ENCODE measurements at places on chromosomes 3 and 15.

- DNase-seq: no peak
Observed at GRCh38 chr3:38966811-38967692, 84.7 kb downstream of the SCN11A start.

GRCh38 chr3:73542136-73542535 lies 82.6 kb downstream of the PDZRN3 start:
- no peak for DNase-seq

GRCh38 chr3:197305854-197306253 lies 7.4 kb upstream of the DLG1 start:
- DNase-seq: peak; percentile 59

- no peak for DNase-seq
Observed at GRCh38 chr15:89317186-89317720, 17.4 kb downstream of the POLG start.

DNA sequence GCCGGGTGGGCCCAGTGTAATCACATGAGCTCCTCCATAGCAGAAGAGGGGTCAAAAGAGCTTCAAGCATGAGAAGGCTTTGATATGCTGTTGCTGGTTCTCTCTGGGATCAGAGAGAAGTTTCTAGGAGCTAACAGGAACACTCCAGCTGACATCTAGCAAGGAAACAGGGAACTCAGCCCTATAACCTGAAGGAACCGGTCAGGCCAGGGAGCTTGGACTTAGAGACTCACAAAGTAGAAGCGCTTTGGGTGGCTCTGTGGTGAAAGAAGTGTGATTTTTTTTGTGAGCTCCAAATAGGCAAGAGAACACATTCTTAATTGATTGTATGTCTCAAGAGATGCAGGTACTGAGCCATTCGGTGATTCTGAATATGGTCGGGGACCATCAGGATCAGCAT lies 26.2 kb upstream of the EPHB1 start:
- DNase-seq: no peak

DNA sequence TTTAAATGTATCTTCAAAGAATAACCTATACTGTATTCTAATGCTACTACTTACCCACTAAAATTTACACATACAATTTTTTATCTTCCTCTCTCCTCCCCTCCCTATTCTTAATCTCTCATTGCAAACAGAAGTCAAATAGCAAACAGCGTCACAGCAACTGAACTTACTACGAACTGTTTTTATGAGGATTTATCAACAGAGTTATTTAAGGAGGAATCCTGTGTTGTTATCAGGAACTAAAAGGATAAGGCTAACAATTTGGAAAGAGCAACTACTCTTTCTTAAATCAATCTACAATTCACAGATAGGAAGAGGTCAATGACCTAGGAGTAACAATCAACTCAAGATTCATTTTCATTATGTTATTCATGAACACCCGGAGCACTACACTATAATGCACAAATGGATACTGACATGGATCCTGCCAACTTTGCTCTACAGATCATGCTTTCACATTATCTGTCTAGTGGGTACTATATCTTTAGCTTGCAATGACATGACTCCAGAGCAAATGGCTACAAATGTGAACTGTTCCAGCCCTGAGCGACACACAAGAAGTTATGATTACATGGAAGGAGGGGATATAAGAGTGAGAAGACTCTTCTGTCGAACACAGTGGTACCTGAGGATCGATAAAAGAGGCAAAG lies 984 bp downstream of the FGF7 start:
- DNase-seq: no peak

DNA sequence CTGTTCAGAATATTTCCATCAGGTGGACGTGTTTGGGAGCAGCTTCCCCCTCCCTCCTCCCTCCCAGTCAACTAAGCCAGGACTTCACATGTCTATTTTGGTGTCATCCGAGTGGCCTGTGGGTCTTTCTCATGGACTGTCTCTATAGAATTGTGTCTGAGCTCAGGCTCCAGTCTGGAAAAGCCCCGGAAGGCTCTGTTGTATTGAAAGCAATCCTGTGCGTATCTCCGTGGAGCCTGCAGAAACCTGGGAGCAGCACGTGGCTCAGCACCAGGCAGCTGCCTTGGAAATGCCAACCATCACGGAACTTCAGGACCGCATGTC lies 25.2 kb downstream of the COLQ start:
- no peak for DNase-seq

GRCh38 chr3:186589856-186590579 lies 19.5 kb downstream of the DNAJB11 start:
- no peak for DNase-seq

GRCh38 chr15:63306492-63307073 lies 29.2 kb downstream of the APH1B start:
- DNase-seq: no peak

DNA sequence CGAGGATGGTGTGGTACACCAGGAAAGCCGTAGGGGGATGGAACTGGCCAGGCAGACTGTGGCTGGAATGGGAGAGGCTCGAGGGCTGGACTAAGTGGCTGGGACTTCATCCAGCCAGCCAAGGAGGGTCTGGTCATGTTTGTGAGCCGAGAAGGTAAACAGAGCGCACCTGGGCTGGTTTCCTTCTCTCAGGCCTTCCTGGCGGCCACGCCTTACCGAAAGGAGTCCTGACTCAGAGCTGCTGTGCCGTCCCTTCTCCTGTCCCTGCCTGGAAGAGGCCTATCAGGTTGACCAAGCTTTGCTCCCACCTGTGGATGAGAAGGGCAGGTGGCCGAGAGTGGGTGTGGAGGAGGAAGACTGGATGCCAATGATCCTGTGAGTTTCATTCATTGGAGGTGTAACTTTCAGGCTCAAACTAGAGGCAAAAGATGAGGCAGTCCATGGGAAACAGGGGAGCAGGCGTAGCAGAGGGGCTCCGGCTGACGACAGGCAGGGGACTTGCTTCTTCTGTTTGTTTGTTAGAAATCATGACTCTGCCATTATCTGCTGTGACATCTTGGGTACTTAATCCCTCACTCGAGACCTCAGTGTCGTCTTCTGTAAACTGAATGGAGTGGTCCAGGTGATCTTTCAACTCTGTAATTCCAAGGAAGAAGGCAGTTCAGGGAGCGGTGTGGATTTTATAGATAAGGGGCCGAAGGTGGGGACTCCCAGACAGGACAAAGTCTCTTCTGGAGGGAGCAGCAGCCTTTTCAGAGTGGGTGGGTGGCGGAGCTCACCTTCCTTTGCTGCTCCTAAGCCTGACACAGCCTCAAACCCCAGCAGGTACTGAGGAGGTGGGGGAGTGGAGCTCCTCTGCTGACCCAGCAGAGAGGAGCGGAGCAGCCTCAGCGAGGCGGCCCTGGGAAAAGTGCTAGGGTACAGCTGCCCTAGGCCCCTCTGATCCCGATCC lies 71.8 kb upstream of the GATM start:
- no peak for DNase-seq

DNA sequence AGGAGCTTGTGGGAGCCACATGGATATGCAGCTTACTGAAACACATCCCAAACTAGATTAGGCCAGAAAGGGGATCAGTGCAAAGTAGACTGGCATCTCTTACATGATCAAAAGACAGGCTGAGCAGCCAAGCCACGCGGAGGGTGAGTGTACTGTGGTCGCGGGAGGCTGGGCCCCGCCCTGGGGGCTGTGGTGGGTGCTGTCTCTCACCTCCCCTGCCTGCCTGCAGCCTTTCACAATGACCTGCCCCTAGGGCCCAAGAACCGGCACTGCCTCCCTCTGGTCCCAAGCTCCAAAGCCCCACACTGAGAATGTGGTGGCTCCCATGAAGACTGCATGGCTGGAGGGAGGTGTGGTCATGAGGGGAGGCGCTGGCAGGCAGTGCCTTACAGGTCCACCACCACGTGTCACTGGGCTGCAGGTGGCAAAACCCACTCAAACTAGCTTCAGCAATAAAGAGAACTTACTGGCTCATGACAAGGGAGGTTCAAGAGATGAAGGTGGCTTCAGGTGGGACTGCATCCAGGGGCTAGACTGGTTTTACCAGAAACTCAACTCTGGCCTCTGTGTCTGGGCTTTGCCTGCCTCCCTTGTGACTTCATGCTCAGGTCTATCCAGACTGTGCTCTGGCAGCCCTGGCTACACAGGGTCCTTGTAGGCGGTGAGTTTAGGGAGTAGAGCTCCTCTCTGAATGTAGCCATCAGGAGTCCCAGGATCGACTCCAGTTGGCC lies 27.4 kb upstream of the PLXND1 start:
- DNase-seq: no peak

DNA sequence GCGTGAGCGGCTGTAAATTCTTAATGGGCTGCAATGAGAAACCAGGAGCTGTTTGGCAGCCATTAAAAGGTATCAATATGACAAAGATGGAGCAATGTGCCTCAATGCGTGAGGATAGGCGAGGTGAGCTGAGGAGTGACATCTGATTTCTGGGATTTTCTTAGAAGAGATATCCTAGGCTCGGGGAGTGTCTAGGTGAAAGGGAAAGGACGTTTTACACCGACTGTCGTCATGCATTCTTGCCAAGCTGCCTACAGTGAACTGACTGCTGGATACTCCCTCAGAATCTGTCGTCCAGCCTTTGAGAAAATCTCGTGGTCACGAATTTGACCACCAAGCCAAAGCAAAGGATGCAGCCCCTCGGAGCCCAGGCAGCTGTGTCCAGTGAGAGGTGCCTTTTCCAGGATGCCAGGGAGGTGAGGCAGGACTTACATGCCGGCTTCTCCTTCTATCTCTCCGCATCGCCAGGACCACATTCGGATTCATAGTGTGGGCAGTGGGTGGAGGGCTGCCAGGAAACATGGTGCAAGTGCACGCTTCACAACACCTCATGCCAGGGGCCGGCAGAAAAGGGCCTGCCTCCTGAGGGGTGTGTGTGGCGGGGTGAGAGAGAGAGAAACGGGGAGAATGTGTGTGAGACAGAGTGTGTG lies 80.3 kb upstream of the ABHD17C start:
- DNase-seq: no peak

DNA sequence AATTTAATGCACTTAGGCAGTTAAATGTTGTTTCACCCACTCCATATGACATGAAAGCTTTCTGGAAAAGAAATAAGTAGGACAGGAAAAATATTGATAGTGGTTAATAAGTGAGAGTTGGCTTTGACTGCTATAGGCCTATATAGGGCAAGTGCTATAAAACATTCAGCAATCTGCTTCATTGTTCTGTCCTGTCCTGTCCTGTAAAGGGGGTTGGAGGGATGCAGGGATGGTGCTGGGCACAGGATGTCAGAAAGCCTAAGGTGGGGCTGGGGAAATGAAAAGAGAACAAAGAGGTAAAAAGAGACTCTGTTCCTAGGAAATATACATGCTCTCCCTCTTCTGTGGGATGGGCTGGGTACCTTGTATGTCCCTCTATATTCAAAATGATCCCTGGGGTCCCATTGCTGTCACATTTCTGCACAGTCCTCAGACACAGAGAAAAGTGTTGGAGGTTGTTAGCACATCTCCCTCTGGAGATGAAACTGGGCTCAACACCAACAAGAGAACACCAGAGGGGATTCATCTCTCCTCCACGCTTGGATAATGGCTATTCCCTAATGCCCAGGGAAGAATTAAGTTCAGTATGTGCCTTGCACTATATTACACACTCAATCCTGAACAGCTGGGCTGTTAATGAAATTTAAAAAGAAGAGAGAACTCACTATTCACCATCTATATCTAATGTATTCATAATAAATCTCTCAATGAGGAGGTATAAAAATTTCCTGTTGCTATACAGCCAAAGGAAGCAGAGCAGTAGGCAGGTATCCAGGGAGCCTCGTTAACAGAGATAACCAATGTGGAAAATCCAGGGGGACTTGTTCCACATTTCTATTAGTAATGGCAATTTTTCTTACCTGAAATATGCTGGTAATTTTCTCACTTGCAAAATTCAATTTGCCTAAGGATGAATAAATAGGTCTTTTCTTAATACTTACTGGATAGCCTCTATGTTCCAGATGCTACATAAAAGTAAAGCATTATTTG lies 108.1 kb upstream of the ZBED2 start:
- no peak for DNase-seq

GRCh38 chr3:145133281-145133680 lies 1027.7 kb downstream of the PLOD2 start:
- no peak for DNase-seq

GRCh38 chr15:92205255-92205739 lies 188.4 kb upstream of the ST8SIA2 start:
- DNase-seq: no peak

DNA sequence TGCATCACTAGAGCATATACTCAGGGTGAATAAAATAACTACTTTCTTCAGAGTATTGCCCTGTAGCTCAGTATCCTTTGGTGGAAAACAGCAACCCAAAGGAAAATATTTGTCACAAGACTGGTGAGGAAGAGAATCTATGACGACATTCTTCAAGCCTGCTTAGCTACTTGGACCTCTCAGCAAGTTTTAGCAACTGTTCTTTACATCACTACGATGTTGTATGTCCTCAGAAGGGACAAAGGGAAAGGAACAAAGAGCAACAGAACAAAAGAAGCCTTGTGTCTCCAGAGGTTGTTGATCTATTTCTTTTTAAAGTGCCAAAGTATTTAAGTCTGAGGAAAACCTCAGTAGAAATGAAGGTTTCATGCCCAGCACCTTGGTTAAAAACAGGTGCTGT lies 746.7 kb downstream of the NAALADL2 start:
- DNase-seq: no peak

GRCh38 chr15:74291101-74292071 lies 55.3 kb downstream of the CCDC33 start:
- DNase-seq: peak; percentile 87

DNA sequence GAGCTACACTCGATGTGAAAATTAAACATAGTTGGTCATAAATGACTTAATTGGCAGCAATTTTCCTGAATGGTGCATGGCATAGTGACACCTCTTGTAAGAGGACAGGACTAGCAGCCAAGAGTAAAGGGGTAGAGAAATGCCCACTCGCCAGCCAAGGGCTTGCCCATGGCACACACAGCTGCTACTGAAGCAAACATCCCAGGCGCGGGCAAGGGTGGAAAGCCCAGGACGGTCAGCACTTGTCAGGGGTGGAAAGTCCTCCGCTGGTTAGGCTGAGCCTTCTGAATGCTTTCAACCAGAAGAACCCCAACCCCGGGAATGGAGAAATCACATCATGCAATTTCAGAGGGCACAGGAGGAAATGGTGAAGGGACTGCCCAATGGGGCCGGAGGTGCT lies 31.6 kb downstream of the BDH1 start:
- DNase-seq: no peak

- peak; percentile 8 for DNase-seq
Observed at GRCh38 chr3:39294446-39295183, 14.8 kb upstream of the CX3CR1 start.

GRCh38 chr3:73431183-73431900 lies 193.4 kb downstream of the PDZRN3 start:
- DNase-seq: no peak

DNA sequence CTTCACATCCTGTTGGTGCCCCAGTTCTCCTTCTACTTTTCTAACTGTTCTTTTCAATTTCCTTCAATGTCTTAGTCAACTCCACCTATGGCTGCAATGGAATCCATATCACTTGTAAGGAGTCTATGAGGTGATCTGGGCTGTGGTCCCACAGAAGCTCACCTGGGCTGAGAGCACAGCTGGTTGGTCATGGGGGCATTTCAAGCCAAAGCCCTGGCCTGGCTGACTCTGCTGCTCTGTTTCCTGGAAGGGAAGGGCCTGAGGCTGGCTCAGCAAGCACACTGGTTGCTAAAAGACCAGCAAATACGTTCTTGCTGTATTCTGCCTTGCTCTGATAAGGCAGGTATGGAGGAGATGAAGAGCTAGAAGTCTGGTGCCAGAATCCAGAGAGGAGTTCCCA lies 29.0 kb downstream of the AMOTL2 start:
- DNase-seq: no peak

All from GM10248 (cell line).